ENCODE measurements at places on chromosomes 5 and 9.
A peak's percentile ranks its signal among the peaks of the same experiment; 100 is the strongest.

DNA sequence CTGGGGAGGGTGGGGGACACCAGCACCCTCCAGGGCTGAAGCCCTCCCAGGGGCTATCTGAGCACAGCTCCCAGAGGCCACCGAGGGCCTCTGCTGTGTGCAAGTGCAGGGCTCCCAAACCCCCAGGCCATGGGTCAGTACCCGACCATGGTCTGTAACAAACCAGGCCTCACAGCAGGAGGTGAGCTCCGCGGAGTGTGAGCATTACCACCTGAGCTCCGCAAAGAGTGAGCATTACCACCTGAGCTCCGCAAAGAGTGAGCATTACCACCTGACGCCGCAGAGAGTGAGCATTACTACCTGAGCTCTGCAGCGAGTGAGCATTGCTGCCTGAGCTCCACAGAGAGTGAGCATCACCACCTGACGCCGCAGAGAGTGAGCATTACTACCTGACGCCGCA is 152.9 kb upstream of the IRX2 start:
- DNase-seq: no peak

GRCh38 chr9:91421128-91421765 is 2.4 kb downstream of the NFIL3 start:
- no peak for DNase-seq

DNA sequence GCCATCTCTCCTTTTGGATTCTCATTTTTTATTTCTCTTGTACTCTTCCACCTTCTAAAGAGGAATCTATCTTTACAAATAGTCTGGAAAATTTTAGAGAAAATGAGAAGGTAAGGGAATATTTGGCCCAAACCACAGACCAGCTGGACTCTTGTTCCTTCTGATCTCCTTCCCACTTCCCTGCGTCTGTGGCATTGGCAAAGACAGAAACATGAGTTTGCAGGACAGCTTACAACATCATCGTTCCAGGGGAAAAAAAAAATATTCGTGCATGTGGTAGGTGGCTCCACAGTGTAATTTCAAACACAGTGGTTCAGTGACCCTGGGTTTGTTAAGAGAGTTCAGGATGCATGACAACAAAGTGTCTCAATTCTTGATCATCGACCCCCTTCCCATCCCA is 755.0 kb downstream of the DNAH5 start:
- no peak for DNase-seq

DNA sequence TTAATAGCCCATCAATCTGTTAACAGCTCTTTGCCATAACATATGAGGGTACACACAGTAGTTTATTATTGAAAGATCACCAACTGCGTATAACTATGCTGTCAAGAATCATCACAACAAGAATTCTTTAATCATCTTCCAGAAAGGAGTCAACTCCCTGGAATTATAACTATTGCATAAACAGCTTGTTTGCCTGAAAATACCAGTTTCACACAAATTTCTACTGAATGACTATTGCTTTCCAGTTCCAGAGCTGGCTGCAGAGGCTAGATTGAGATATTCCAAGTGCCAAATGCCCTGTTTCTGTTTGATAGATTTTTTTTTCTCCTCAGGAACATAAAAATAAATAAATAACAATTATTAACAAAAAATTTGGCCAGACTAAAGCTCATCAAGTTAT is 444.7 kb downstream of the TLE1 start:
- no peak for DNase-seq

DNA sequence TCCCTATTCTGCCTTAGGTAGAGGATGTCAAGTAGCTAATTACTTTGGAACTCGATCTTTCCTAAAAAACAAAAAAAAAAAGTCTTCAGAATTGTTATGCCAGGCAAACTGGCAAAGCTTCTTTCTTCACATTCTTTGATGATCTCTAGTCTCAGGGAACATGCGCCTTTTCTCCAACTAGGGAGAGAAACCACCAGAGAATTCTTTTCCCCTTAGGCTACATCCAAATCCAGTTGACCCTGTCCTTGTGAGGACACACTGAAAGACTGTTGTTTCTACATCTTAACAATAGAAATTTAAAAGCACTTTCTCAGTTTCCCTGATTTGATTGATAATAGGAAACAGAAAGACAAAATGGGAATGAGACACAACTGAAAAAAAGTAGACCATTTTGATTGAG is 94.7 kb upstream of the ITGA2 start:
- no peak for DNase-seq

DNA sequence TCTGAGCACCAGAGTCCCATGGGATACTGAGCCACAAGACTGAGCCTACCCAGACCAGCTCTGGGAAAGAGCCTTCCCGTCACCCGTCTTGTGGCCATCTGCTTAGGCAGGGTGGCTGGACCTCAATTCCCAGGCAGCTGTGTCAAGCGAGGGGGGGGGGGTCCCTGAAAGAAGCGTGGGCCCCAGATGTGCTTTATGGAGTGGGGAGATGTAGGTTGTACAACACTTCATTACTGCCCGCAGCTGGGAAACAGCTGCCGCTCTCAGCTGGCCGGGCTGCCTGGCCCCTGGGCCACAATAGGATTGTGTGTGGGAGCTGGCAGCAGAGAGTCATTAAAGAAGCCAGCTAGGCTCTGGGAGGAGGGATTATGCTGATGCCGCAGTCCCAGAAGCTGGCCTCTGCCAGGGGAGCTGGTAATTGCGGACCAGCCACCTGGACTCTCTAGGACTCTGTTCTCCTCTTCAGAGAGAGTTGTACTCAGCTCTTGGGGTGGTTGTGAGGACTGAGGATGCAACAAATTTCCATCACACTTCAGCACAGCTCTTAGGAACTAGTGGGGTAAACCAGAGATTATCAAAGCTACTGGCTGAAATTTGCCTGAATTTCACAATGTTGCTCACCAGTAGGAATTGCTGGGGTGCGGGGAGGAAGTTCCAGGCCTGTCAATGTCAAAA is 145.4 kb downstream of the GADD45G start:
- no peak for DNase-seq

- no peak for DNase-seq
These were observed 6.3 kb upstream of the ADAM19 start for GRCh38 chr5:157581901-157582300.

- no peak for DNase-seq
These were observed 52.2 kb upstream of the TUT7 start for GRCh38 chr9:86406366-86406765.

DNA sequence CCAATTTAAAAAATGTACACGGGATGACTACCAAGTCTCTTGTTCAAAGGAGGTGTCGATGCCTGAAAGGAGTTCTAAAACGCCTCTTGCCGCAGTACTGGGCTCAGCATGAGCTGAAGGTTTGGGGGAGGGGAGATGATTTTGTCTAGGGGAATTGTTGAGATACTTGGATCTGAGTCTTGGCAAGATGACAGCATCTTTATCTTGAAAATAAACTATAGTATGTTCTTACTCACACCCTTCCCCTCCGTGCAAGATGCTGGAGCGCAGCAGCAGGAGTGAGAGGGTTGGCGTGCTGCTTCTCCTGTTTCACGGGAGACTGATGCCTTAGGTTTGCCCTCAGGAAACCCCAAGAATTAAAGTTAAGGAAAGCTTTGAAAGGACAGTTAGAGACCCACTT is 47.3 kb downstream of the FAM78A start:
- DNase-seq: no peak

- no peak for DNase-seq
These were observed 4.8 kb upstream of the RFESD start for GRCh38 chr5:95641741-95642220.

GRCh38 chr5:119330367-119331183 is 25.2 kb upstream of the TNFAIP8 start:
- no peak for DNase-seq

DNA sequence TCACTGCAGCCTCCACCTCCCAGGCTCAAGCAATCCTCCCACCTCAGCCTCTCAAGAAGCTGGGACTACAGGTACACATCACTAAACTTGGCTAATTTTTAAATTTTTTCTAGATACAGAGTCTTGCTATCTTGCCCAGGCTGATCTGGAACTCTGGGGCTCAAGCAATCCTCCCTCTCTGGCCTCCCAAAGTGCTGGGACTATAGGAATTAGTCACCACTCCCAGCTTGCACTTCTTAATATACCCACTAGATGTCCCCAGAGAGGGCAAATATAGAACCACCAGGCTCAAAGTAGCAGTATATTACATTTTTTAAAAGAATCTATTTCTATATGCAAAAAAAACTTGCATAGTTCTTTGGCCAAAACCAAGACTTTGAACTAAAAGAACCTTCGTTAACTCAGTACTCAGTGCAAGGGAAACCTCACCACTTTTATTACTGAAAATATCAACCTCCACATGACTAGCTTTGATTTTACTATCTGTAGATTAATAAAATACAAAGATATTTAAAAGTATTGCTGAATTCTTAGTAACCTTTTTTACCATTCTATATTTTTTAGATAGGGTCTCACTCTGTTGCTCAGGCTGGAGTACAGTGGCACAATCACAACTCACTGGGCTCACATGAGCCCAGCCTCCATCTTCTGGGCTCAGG is 25.8 kb upstream of the HSD17B3 start:
- DNase-seq: peak; percentile 18

DNA sequence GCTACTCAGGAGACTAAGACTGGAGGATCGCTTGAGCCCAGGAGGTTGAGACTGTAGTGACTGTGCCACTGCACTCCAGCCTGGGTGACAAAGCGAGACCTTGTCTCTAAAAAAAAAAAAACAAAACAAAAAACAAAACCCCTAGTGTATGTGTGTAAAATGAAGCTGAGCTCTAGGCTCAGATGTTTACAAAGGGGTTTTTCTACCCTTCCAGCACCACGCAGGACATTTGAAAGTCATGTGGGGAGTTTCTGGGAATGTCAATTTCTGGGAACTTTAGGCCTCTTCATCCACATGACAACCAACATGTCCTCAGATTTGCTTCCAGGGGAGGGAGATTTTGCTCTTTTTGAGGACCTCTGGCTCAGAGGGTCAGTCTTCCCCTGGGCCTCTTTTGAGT is 42.4 kb upstream of the AIF1L start:
- DNase-seq: no peak

DNA sequence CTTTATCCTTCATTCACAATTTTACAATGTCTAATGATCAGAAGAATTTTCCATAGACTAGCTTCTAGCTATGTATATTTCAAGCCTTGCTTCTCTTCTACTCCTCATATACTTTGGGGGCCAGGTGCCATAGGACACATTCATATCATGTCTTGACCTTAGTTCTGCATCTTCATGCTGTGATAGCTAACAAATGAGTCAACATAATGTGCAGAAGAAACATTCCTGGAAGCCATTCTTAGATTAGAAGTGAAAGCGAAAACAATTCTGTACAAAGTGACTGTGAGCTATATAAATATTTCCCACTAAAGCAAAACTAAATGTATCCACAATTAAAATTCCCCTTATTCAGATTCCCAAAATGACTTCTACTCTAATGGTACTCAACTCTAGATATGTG is 320.2 kb upstream of the NREP start:
- no peak for DNase-seq
